Activated CD4-positive, alpha-beta memory T cell treated with anti-CD3 and anti-CD28 coated beads, Interleukin-2, amount 10 ng/mL, durations not matched to agents 7 days and 5 days (primary cell): ENCODE measurements at places on chromosomes 1 and 21. TPM values are rescaled to one million over a fixed set of nuclear protein-coding genes. Genes with fewer than 3 reads are reported as not detected.

GRCh38 chr1:175073633-175074032 lies 6.0 kb downstream of the TNN start:
- DNase-seq, result no peak
- H3K27ac ChIP-seq, result no peak overlapping the region
- H3K27me3 ChIP-seq, result peaks cover 15% of the 10 kb centered on the region
- H3K4me1 ChIP-seq, result peaks cover 19% of the 10 kb centered on the region

Gene SRSF10
- 191 TPM for total RNA-seq

DNA sequence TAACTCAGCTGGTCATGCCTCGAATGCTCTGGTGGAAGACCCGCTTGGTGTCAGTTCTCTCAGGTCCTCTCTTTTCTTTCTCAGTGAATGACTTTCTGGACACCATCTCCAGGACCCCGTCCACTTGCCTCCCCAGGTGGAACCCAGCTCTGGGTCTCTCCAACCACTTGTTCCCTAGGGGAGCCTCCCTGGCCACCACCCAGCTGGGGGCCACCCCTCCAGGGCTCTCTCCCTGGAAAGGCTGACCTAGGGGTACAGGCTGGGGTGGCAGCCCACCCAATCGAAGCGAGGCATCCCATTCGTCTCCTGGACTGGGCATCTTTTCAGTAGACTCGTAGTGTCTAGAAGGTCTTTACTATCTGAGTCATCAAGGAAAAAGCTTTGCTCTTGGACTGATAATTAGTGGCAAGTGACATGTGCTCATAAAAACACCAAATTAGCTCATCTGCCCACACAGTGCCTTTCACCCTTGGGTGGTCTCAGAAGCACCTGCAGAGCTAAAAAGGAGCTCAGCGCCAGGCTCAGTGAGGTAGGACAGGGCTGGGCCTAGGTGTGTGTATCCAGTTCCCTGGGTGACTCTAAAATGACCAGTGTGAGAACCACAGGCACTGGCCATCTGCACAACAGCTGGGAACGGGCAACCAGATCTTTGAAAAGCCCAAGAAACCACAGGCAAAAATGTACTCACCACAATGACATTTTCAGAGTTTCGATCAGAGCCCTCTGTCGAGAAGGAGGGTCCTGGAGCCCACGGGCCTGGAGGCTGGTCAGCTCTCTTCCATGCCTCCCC lies 2.4 kb upstream of the PDXK start:
- no peak overlapping the region for H3K27ac ChIP-seq
- peaks cover 23% of the 10 kb centered on the region for H3K4me1 ChIP-seq
- H3K36me3 ChIP-seq, result peaks cover 6% of the 10 kb centered on the region
- no peak overlapping the region for H3K4me3 ChIP-seq
- DNase-seq, result no peak

Gene AKNAD1
- not detected for total RNA-seq

GRCh38 chr1:66359815-66360214 lies 174.1 kb upstream of the SGIP1 start:
- H3K4me3 ChIP-seq, result no peak overlapping the region
- H3K27ac ChIP-seq, result no peak overlapping the region
- no peak for DNase-seq
- H3K27me3 ChIP-seq, result no peaks in the 10 kb centered on the region
- peaks cover 82% of the 10 kb centered on the region for H3K4me1 ChIP-seq

GRCh38 chr1:28056129-28056925 lies 32.1 kb downstream of the EYA3 start:
- peak; percentile 66 for DNase-seq
- H3K36me3 ChIP-seq, result peaks cover 37% of the 10 kb centered on the region

- H3K27me3 ChIP-seq, result peaks cover 7% of the 10 kb centered on the region
- no peak for DNase-seq
- no peak overlapping the region for H3K4me3 ChIP-seq
- no peaks in the 10 kb centered on the region for H3K36me3 ChIP-seq
These were observed 14.2 kb upstream of the MYOM3 start for GRCh38 chr1:24126018-24126671.

GRCh38 chr1:85581802-85582686 lies 1.5 kb downstream of the CCN1 start:
- no peak for DNase-seq
- peaks cover 69% of the 10 kb centered on the region for H3K27me3 ChIP-seq
- peaks cover 20% of the 10 kb centered on the region for H3K4me1 ChIP-seq
- peak overlapping the region; percentile 13 for H3K4me3 ChIP-seq

Gene TSTD1
- total RNA-seq, result 56.1 TPM

DNA sequence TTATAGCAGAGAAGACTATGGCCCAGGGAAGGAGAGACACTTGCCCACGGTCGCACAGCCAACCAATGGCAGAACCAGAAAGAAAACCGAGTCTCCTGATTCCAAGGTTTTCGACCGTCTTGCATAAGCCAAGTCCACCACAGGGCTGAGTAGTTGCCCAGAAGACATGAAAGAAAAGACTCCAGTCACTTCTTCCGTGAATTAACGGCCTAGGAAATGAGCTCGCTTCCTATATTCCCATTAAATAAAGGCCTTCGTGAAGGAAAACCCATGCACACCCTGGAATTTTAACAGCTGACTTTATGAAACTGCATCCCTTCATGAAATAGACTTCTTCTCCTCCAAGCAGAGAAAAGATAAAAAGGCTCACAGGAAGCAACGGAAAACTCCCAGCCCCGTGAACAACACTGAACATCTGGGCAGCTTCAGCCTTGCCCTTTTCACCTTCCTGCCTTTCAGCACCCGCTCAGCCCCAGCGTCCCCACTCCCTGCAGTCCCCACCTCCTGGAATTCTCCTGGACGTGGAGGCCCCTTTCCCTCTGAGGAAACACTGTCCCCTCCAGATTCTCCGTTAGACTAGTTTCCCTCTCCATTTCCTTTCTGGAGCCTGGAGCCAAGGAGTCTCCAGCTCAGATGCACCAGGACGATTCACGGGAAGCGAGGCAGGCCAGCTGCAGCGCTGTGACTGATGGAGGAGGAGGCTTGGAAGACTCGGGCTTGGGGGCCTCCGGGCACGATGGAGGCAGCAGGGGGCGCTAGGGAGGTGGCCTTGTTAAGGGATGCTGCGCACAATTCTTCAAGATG lies 2.7 kb upstream of the MYOC start:
- H3K4me3 ChIP-seq, result peak overlapping the region; percentile 37
- H3K27me3 ChIP-seq, result peaks cover 22% of the 10 kb centered on the region
- H3K36me3 ChIP-seq, result no peaks in the 10 kb centered on the region
- no peak overlapping the region for H3K27ac ChIP-seq

GRCh38 chr1:194568610-194569009 lies 1382.2 kb upstream of the B3GALT2 start:
- no peaks in the 10 kb centered on the region for H3K27me3 ChIP-seq
- H3K36me3 ChIP-seq, result no peaks in the 10 kb centered on the region
- no peak overlapping the region for H3K27ac ChIP-seq
- H3K4me1 ChIP-seq, result no peaks in the 10 kb centered on the region

Gene RNPC3
- 22.5 TPM for total RNA-seq

GRCh38 chr1:61149010-61149860 lies 66.9 kb downstream of the NFIA start:
- no peak for DNase-seq
- no peaks in the 10 kb centered on the region for H3K36me3 ChIP-seq
- H3K4me1 ChIP-seq, result no peaks in the 10 kb centered on the region
- H3K27me3 ChIP-seq, result peaks cover 7% of the 10 kb centered on the region

GRCh38 chr1:180252638-180253536 lies 22.8 kb downstream of the LHX4 start:
- peaks cover 4% of the 10 kb centered on the region for H3K27me3 ChIP-seq
- no peak overlapping the region for H3K27ac ChIP-seq
- no peaks in the 10 kb centered on the region for H3K36me3 ChIP-seq
- H3K4me3 ChIP-seq, result no peak overlapping the region

Gene LCE3D
- not detected for total RNA-seq

Gene RNF19B
- 46.9 TPM for total RNA-seq

DNA sequence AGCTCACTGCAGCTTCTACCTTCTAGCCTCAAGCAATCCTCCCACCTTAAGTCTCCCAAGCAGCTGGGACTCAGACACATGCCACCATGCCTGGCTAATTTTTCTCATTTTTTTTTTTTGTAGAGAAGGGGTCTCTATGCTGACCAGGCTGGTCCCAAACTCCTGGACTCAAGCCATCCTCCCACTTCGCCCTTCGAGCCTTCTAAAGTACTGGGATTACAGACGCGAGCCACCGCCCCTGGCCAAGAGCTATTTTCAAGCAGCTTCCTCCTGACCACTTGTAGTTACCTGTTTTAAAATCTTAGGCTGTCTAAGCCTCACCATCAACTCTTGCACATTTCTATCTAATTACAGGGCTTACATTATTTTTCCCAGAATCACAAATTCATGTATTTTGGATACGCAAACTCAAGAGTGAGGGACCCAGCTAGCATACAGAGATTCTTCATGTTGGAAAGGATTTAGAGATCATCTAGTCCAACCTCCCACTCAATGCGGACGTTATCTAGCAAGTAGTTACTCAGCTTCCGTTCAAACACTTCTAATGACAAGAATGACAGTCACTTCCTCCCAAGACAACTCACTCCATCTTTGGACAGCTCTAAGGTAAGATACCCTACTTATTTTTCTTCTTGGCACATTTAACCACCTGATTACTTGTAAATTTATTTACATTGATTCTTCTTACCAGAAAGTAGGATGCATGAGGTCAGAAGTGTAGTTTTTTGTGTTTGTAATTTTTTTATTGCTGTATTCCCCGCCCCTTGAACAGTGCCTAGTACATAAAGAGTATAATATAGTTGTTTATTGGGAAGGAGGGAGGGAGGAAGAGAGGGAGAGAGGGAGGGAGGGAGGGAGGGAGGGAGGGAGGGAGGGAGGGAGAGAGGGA lies 65.4 kb downstream of the LUZP1 start:
- peak overlapping the region; percentile 63 for H3K4me3 ChIP-seq
- no peaks in the 10 kb centered on the region for H3K27me3 ChIP-seq
- peaks cover 16% of the 10 kb centered on the region for H3K36me3 ChIP-seq
- H3K4me1 ChIP-seq, result peaks cover 59% of the 10 kb centered on the region

- H3K36me3 ChIP-seq, result no peaks in the 10 kb centered on the region
- peaks cover 3% of the 10 kb centered on the region for H3K4me1 ChIP-seq
- peaks cover 37% of the 10 kb centered on the region for H3K27me3 ChIP-seq
- DNase-seq, result no peak
- no peak overlapping the region for H3K4me3 ChIP-seq
These were observed 2.8 kb downstream of the ELAVL4 start for GRCh38 chr1:50111503-50111902.

- H3K36me3 ChIP-seq, result no peaks in the 10 kb centered on the region
- no peaks in the 10 kb centered on the region for H3K4me1 ChIP-seq
- H3K27ac ChIP-seq, result no peak overlapping the region
- no peak overlapping the region for H3K4me3 ChIP-seq
These were observed 7.5 kb downstream of the DISP3 start for GRCh38 chr1:11486231-11487009.

Gene GMEB1
- total RNA-seq, result 27.7 TPM

- H3K27me3 ChIP-seq, result no peaks in the 10 kb centered on the region
- no peak for DNase-seq
- no peak overlapping the region for H3K27ac ChIP-seq
- H3K4me3 ChIP-seq, result no peak overlapping the region
These were observed 96.7 kb upstream of the IGSF21 start for GRCh38 chr1:18010945-18011344.

- H3K36me3 ChIP-seq, result peaks cover 12% of the 10 kb centered on the region
- DNase-seq, result no peak
- no peak overlapping the region for H3K4me3 ChIP-seq
These were observed 63.2 kb downstream of the MPZL1 start for GRCh38 chr1:167784876-167785550.

Gene WARS2
- 11.1 TPM for total RNA-seq

Gene XCL2
- total RNA-seq, result not detected

DNA sequence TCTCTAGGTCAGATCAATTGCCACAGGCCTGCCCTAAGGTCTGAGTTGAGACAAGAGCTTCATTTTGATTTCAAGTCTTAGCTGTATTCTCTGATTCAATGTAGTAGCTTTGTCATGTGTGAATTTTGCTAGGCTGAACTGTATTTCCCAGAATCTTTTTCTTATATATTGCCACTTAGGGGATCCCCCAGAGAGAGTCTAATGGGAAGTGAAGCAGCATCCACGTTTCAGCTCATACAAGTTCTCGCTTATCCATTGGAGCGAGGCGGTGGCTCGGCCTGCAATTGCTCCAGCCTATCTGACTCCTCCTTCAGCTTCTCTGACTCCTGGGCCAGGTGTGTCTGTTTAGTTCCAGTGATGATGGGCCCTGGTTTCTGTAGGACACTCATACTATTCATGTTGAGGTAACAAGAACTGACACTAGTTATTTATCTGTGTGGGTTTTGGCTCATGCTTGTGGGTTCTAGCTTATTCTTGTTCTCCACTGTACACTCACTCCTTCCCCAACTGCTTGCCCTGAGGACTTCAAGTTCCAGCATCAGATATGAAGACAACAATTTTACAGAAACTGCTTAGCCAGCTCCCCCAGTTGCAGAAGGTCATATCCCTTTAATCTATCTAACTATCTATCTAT lies 48.2 kb downstream of the TBX19 start:
- H3K27me3 ChIP-seq, result no peaks in the 10 kb centered on the region
- no peak overlapping the region for H3K27ac ChIP-seq
- H3K4me1 ChIP-seq, result peaks cover 6% of the 10 kb centered on the region
- no peak overlapping the region for H3K4me3 ChIP-seq
- H3K36me3 ChIP-seq, result peaks cover 8% of the 10 kb centered on the region

Gene INKA2
- 2.4 TPM for total RNA-seq

Gene NTNG1
- total RNA-seq, result not detected

- H3K4me3 ChIP-seq, result peak overlapping the region; percentile 73
- peak overlapping the region; percentile 93 for H3K27ac ChIP-seq
- H3K4me1 ChIP-seq, result peaks cover 53% of the 10 kb centered on the region
- H3K27me3 ChIP-seq, result no peaks in the 10 kb centered on the region
- H3K36me3 ChIP-seq, result peaks cover 14% of the 10 kb centered on the region
- DNase-seq, result peak; percentile 27
These were observed 1.4 kb downstream of the NCF2 start for GRCh38 chr1:183588827-183589226.

Gene TARBP1
- total RNA-seq, result 25.0 TPM

DNA sequence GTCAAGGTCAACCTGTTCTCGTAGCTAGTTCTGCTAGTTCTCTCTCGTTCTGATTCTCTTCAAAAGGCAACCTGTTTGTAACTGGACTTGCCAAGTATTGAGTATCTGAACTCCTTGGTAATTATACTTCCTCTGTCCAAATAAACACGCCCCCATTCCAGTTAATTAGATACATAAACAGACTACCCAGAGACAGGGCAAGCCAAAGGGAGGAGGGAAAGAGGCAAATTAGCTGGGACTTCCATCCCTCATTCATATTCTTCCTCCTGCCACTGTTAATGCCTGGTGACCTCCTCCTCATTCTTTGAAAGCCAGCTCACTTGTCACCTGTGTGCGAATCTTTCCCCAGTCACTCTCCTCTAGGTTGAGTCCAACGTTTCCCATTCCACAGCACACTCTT lies 62.9 kb downstream of the LPAR3 start:
- peaks cover 9% of the 10 kb centered on the region for H3K4me1 ChIP-seq
- H3K27ac ChIP-seq, result no peak overlapping the region
- H3K36me3 ChIP-seq, result no peaks in the 10 kb centered on the region
- no peaks in the 10 kb centered on the region for H3K27me3 ChIP-seq

Gene LRRC8B
- 21.7 TPM for total RNA-seq

Gene CD34
- total RNA-seq, result 0.03 TPM

DNA sequence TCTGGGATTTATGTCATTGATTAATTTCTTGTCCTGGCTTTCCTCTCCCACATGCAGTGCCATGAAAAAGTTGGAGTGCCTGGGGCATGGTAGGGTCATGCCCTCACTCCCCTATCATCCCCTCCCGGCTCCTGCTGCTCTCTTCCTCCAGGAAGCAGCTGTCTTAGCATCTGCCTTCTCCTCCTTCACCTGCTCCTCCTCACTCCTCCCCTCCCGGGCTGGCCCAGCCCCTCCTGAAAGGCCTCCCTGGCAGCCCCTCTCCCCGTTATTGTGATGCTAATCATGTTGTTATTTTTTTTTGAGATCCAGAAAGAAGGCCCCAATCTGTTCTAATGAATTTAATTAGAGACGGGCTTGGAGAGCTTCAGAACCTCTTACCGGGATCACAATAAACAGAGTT lies 36.3 kb upstream of the NFASC start:
- no peak for DNase-seq
- no peak overlapping the region for H3K27ac ChIP-seq
- peaks cover under 1% of the 10 kb centered on the region for H3K4me1 ChIP-seq
- H3K36me3 ChIP-seq, result no peaks in the 10 kb centered on the region

Gene TMCC2
- total RNA-seq, result 1.8 TPM
